ENCODE measurements at places on chromosomes 11 and 22.

DNA sequence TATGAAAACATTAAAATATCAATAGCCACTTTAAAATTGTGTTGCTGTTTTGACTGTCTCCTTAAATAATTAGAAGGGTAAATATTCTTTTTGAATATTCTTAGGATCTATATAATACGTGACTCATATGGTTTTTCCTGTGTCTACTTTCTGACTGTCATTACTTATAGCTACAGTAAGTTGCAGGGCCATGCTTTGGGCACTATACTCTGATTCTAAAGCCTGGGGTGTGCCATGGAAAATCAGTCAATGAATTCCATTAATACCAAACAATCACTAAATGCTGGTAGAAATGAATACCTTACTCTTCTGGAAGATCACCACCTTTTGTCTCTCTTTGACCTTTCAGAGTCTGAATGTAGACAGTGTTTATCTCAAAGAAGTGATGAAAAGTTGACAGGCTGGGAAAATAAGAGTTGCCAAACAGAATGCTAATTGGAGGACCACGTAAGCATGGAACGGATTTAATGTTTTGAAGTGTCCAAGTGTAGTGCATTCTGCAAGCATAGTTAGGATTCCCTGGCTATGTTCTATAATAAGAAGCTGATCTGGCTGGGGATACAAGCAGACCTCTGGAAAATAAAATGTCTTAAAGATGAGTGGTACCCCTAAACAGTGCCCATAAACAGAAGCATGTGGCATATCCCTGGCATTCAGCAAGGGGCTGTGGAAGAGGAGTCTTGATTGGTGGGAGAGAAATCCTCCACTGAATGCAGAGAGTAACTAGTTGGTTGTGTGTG, 16.8 kb downstream of the LUZP2 start:
- no peak for DNase-seq

GRCh38 chr11:119849872-119850271, 120.9 kb upstream of the NECTIN1 start:
- DNase-seq: no peak

DNA sequence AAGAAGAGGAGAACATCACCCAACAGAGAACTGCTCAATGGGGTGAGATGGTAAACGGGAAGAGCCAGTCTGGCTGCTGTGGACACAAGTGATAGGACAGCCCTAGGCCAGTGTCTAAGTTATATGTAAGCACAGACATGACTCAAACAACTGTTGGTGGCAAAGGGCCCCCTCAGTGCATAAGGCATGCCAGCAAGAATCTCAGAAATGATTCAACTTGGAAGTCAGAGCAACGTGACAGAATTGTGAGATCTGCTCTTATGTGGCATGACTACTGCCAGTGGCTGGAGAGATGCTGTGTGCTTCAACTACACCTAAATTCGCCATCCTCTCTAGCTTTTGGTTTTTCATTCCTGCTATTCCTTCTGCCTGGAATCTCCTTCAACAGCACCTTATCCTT, 7.4 kb downstream of the SLN start:
- no peak for DNase-seq

DNA sequence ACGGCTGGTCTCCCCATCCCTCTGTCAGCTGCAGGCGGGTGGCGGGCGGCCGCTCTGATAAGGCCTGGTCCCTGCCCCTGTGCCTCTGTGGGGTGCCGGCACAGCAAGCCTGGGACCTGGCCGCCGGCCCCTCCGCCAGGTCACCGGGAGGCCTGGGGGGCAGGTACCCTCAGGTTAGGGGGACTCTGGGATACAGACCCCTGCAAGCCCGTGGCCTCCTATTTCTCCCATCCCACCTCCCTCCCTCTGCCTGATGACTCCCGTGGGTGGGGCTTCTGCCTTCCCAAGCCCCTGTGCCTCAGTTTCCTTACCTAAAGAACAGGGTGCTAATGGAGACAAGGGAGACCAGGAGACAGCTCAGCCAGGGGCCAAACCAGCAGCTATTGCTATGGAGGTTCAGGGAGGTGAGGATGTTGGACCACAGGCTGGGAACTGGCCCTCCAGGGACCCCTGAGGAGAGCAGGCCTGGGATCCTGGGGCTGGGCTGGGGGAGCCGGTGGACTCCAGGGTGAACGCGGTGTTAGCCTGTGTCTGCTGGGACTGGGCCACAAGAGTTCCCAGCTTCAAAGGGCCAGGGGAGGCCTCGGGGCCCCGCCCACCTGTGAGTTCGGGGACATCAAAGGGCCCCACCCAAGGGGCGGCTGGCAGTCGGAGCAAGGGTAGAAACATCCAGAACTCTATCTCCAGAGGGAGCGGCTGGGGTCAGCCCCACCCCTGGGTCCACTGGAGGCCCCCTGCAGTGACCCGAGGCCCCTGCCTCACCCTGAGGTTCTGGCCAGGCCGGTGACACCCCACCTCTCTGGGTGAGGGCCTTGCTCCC, 32.0 kb upstream of the TH start:
- DNase-seq: no peak

DNA sequence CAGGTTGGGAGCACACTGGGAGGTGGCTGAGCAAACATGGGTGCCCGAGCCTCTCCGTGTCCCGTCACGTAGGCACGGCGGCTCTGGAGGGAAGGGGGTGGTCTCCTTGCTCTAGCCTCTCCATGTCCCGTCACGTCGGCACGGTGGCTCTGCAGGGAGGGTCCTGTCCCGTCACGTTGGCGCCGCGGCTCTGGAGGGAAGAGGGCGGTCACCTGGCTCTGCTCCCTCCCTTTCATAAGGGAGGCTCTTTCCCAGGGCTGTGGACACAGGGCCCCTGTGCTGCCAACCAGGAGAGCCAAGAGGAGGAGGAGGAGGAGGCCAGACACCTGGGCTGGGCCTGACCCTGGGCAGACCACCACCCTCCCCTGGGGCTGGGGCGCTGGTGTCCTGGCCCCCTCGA, 1173.7 kb downstream of the BRD1 start:
- DNase-seq: no peak
